Skin of body (tissue), 3 donors: ENCODE measurements at places on chromosomes 2 and 18.

GRCh38 chr2:240269886-240270285 lies 129.4 kb upstream of the OTOS start:
- DNase-seq: no peak

GRCh38 chr2:58645017-58645416 lies 403.9 kb upstream of the FANCL start:
- DNase-seq: no peak

DNA sequence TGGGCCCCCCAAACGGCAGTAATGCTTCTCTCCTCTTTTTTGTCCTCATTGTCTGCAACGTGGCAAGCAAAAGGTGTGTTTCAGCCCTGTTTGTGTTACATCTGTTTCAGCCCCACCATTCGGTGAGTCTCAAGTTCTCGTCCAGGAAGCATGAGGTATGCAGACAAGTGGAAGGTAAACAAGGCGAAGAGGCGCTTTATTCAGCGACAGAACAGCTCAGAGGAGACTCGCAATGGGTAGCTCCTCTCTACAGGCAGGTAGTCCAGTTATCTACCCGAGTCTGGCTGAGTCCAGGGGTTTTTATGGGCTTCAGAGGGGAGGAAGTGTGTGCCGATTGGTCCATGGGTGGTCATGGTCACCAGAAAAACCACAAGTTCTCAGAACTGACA lies 733.4 kb upstream of the CDH7 start:
- no peak for DNase-seq

DNA sequence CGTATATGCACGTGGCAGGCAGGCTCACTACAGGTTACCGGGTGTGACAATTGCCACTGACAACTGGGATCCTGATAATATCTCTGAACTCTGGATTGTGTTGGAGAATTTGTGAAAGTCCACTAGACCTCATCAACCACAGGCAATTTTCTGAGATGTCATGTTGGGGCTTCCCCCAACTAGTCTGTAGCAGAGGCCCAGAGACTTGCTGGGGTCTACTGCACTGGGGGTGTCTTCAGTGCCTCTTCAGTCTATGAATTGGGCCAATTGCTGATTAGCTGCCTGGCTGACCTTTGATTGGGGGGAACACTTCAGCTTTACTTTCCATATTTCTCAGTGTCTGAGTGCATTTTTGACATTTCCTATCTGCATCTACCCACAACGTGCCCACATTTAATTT lies 201.5 kb downstream of the MTX2 start:
- no peak for DNase-seq
